Psoas muscle (tissue), 8 donors: ENCODE measurements at places on chromosomes 5 and 9. TPM values are rescaled to one million over a fixed set of nuclear protein-coding genes. Genes with fewer than 3 reads are reported as not detected.

DNA sequence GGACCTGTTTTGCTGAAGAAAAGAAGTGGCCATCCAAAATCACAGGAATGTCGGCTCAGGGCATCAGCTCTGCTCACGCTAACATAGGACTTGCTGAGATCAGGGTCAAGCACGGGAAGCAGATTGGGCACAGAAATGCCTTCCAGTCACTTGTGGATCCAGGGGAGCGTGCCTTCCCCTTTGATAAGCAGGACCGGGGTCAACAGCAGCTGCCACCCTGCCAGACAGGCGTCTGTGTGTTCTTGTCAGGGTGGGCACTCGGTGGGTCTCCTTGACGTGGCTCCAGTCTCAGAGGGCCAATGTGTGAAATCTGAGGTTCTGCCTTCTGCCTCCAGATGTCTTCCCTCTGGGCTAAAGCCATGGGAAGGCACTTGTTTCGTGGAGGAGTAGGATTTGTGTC is 313.7 kb upstream of the IRX4 start:
- H3K27me3 ChIP-seq, result no peaks in the 10 kb centered on the region
- no peak overlapping the region for H3K4me3 ChIP-seq
- H3K4me1 ChIP-seq, result no peaks in the 10 kb centered on the region
- DNase-seq, result no peak

- no peaks in the 10 kb centered on the region for H3K27me3 ChIP-seq
- H3K4me3 ChIP-seq, result no peak overlapping the region
- no peaks in the 10 kb centered on the region for H3K36me3 ChIP-seq
- no peak overlapping the region for H3K27ac ChIP-seq
- DNase-seq, result no peak
Measured at GRCh38 chr5:59874675-59875074, 18.9 kb downstream of the PDE4D start.

- no peak overlapping the region for H3K4me3 ChIP-seq
- H3K36me3 ChIP-seq, result no peaks in the 10 kb centered on the region
- no peaks in the 10 kb centered on the region for H3K4me1 ChIP-seq
- no peaks in the 10 kb centered on the region for H3K27me3 ChIP-seq
- no peak for DNase-seq
Measured at GRCh38 chr9:112526973-112527372, 40.3 kb downstream of the KIAA1958 start.

DNA sequence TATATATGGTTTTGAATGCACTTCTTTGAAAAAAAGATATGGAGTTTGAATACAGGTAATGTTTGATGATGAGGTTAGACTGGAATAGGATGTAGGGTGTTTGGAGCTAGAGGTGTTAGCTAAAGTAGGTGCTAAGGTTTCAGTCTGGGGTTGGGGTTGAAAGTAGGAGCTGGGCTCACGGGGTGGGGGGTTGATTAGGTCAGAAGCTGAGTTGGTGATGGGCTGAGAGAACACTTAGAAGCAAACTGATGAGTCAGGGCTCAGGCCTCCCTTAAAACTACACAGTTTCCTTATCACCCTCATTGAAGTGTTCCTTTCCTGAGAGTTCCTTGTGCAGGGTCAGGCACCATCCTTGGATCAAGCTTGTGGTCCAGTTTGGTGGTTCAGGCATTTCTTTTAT is 308.8 kb upstream of the ADAMTS16 start:
- no peak for DNase-seq
- H3K27me3 ChIP-seq, result no peaks in the 10 kb centered on the region
- no peak overlapping the region for H3K27ac ChIP-seq
- no peaks in the 10 kb centered on the region for H3K36me3 ChIP-seq
- H3K4me3 ChIP-seq, result no peak overlapping the region
- H3K4me1 ChIP-seq, result no peaks in the 10 kb centered on the region

- H3K4me1 ChIP-seq, result peaks cover 11% of the 10 kb centered on the region
- H3K27ac ChIP-seq, result no peak overlapping the region
- no peak overlapping the region for H3K4me3 ChIP-seq
- no peaks in the 10 kb centered on the region for H3K36me3 ChIP-seq
- no peaks in the 10 kb centered on the region for H3K27me3 ChIP-seq
Measured at GRCh38 chr5:156124708-156125107, 202.3 kb upstream of the SGCD start.

DNA sequence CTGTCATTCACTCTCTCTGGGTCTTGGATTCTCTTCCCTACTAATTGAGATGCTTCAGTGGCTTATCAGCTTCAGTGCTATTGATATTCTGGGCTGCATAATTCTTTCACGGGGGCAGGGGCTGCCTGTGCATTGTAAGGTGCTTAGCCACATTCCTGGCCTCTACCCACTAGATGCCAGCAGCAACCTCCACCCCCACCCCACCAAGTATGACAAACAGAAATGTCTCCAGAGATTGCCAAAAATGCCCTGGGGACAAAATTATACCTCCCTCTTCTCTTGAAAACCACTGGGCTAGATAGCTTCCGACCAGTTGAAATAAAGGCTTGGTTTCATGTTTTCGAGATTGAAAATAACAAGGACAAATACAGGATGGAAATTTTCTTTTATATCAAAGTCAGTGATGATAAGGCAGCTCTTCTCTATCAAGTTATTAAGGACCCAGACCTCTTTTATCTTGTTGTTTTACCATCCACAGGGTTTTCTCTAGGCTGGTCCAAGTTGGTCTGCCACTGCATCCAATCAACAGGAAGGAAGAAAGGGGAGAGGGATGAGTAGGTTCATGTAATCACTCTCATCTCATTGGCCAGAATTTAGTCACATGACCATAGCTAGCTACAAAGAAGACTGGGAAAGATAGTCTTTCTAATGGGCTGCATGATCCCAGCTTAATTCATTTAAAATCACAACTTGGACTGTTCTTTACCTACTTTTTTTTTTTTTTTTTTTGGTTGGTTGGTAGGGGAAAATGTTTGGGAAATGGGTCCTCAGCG is 92.1 kb upstream of the RANBP3L start:
- H3K27me3 ChIP-seq, result no peaks in the 10 kb centered on the region
- DNase-seq, result no peak
- no peaks in the 10 kb centered on the region for H3K36me3 ChIP-seq

GRCh38 chr5:55037046-55037771 is 13.2 kb downstream of the GZMK start:
- H3K4me3 ChIP-seq, result no peak overlapping the region
- no peaks in the 10 kb centered on the region for H3K36me3 ChIP-seq
- H3K27me3 ChIP-seq, result no peaks in the 10 kb centered on the region

- no peaks in the 10 kb centered on the region for H3K27me3 ChIP-seq
- H3K27ac ChIP-seq, result no peak overlapping the region
- no peak overlapping the region for H3K4me3 ChIP-seq
Measured at GRCh38 chr5:14054111-14054854, 88.9 kb upstream of the TRIO start.

Gene HAVCR2
- 3.5 TPM for total RNA-seq

Gene PCDHB16
- total RNA-seq, result 0.94 TPM

Gene SLC12A7
- 4.5 TPM for total RNA-seq
